ENCODE measurements at places on chromosomes 5 and 9. TPM values are rescaled to one million over a fixed set of nuclear protein-coding genes. Genes with fewer than 3 reads are reported as not detected.

GRCh38 chr9:6219040-6219439, 3.4 kb downstream of the IL33 start:
- no peak for DNase-seq

Gene ARL14EPL
- not detected for polyA plus RNA-seq

- no peak for DNase-seq
These were observed 188.7 kb upstream of the POU5F2 start for GRCh38 chr5:93930098-93930497.

Gene PCDHB4
- polyA plus RNA-seq: 1.3 TPM

DNA sequence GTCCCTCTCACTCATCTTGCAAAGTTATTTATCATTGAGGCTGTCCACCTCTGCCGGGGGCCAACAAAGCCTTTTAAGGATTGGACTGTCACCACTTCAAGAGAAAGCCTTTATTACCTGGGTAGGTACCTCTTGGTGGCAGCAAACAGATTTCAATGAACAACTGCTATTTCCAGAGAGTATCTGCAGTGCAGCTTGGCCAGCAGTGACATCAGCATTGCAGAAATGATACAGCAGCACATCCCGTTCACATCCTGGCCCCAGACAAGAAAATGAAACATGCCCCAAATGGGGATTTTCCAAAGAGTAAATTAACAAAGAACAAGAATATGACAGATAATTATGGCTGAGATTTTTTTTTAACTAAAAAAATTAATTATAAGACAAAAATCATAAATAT, 2.3 kb upstream of the SPATA6L start:
- DNase-seq: no peak

- DNase-seq: peak; percentile 27
These were observed 150.0 kb downstream of the NTRK2 start for GRCh38 chr9:84819491-84819991.

GRCh38 chr9:123468541-123468940, 112.5 kb downstream of the CRB2 start:
- no peak for DNase-seq

Gene LCN6
- polyA plus RNA-seq: not detected

- DNase-seq: no peak
These were observed 93.2 kb downstream of the OSMR start for GRCh38 chr5:38938973-38939372.
